GM13977 (cell line): ENCODE measurements at places on chromosomes 3 and 15.

DNA sequence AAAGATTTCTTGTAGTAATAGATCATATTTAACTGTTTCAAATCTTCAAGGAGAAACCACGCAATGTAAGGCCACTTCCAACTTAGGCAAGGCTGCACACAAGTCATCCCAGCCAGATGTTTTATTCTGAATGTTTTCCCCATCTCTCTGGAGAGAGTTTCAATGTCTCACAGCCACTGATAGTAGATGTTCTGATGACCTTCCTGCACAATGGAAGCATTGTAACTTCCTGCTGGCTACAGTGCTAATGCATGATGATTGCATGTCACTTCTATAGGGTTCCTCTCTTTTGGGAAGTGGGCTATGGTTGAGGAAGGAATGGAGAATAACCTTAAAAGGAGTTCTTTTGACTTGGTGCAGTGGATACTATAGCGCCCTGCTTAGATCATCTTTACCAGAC lies 328.0 kb downstream of the ZNF621 start:
- DNase-seq, result no peak

- DNase-seq, result no peak
These were observed 5.9 kb downstream of the ZBTB20 start for GRCh38 chr3:115141033-115141757.

- no peak for DNase-seq
These were observed 8.7 kb downstream of the CYP1A1 start for GRCh38 chr15:74716651-74717050.

- DNase-seq, result no peak
These were observed 13.1 kb upstream of the DENND4A start for GRCh38 chr15:65805019-65805745.

DNA sequence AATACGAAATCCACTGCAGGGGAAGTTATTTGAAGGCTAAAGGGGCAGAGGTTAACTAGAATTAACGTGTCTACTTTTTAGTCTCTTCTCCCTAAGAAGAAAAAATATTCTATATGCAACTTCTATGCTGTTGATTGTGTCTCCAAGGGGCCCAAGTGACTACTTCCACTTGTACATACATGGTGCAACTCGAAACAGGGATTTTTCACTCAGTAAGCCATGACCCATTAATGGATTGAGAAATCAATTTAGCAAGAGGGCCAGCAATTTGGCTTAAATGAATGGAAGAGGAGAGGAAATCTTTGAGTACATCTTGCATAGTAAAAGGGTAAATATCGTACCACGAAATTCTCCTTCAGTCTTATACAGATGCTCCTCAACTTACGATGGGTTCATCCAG lies 151.1 kb upstream of the HES1 start:
- DNase-seq, result no peak

- DNase-seq, result no peak
These were observed 58.7 kb downstream of the CD200 start for GRCh38 chr3:112391648-112392047.

- DNase-seq, result no peak
These were observed 89.3 kb upstream of the ST8SIA2 start for GRCh38 chr15:92304223-92304975.

DNA sequence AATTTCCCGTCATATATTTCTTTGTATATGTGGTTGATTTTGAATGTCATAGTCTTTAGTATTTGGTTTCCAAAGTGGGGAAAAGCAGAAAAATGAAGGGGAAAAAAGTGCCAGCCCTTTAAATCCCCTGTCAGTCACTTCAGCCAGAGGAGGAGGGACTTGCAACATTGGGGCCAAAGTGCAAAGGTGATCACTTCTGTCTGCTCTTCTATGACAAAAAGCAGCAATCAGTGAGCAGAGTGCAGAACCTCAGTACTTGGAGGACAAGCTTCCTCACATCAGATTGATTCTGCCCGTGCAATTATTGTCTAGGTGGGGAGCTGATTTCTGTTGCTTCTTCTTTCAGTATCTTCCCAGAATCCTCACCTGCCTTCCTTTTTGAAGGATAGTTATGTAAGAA lies 60.0 kb downstream of the STT3B start:
- no peak for DNase-seq

DNA sequence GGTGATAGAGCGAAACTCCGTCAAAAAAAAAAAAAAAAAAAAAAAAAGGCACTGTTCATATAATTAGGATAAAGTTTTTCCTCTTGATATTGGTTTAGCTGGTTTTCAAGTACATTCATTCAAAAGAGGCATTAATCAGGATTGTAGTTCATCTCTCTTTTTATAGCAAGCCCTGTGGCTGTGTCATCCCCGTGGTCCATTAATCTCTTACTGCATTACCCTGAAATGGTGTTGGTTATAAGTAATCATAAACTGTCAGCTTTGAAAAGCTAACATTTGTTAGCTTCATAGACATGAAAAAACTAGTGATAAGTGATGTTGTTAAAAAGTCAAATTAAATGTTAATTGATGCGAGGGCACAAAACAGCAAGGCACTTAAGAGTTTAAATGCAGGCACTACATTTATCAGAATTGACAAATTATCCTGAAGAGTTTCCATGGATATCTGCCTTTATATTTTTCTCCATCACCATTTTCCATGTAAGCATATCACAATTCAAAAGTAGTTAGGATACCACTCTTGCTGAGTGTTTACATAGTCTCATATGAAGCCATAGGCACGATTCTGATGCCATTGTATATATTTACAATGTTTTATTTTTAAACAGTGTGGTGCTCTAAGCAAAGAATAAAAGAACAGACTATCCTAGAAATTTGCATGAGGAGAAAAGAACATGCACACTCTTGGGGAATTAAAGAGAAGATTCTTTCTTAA lies 193.1 kb downstream of the OTOL1 start:
- DNase-seq, result no peak

DNA sequence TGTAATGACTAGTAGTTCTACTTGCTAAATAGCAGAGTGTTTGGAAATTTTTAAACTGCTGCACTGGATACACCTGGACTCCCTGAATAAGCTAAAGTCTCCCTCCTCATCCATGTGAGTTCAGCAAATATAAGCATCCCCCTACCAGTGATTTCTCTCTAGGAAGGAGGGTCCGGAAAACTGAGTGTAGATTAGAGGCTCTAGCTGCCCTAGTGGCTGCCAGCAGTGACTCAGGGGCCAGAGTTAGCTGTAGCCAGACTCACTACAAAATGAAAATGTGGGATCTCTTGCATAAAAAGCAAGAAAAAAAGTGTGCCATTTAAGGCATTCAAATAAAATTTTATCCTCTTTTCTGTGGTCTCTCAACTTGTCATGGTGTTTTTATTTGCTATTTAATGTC lies 485.0 kb upstream of the ATP11B start:
- no peak for DNase-seq

GRCh38 chr3:23750573-23751210 lies 55.1 kb upstream of the UBE2E1 start:
- DNase-seq, result no peak

DNA sequence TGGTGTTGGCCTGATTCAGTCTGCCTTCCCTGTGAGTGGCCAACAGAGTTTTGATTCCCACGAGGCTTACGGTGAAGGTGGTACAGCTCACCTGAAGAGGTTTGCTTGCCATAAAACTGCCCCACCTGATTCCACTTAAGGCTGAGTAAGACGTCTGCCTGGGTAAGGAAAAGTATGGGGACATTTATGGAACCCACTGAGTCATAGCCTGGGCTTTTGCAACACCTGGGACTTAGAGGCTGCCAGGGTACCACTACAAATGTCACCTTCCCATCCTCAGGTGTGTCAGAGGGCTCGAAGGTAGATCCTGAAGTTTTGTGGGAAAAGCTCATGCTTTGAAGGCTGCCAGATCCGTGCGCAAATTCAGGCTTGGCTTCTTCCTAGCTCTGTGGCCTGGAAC lies 56.9 kb upstream of the SLCO2A1 start:
- no peak for DNase-seq

DNA sequence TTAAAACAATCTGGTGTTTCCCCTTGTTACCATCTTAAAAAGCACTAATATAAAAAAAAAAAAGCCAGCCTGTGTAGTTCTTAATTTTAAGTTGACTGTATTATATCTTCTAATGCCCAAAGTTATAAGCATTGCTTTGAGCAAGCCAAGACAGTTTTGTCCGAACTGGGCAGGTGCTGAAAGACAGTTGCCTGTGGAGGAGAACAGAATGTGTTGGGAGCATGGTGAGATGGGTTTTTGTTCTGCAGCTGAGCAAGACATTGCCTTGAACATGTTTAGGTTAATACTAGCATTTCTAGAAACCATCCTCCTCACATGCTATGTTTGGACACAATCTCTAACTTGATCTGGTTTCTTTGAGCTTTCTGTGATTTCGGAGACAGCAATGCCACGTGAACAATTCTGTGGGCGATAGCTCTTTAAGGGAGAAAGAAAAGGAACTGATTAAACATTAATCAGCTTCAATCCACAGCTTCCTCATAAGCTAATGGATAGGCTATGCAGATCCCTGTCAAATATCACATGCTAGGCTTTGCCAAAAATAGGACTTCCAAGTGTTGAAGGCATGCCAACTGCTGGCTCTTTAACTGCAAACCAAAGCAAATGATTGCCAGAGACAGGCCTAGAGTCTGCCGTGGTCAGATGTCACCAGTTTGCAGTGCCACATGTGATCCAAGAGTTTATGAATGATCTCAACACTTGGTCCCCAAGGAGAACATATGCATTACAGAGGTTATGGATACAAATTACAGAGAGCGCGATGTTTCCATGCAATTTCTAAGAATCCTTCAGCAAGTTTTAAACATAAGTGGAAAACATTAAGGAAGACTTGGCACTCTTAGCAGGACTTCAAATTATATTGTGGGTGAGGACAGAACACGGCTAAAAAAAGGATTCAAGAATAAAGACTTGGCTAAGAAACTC lies 428.1 kb downstream of the ROBO2 start:
- DNase-seq, result no peak
